ENCODE measurements at places on chromosomes 12 and 14.

- DNase-seq, result no peak
Observed at GRCh38 chr12:109952160-109952858, 43.9 kb downstream of the GIT2 start.

- DNase-seq, result no peak
Observed at GRCh38 chr14:38168416-38168815, 39.3 kb upstream of the SSTR1 start.

- DNase-seq, result no peak
Observed at GRCh38 chr12:112130441-112130998, 5.2 kb downstream of the TRAFD1 start.

DNA sequence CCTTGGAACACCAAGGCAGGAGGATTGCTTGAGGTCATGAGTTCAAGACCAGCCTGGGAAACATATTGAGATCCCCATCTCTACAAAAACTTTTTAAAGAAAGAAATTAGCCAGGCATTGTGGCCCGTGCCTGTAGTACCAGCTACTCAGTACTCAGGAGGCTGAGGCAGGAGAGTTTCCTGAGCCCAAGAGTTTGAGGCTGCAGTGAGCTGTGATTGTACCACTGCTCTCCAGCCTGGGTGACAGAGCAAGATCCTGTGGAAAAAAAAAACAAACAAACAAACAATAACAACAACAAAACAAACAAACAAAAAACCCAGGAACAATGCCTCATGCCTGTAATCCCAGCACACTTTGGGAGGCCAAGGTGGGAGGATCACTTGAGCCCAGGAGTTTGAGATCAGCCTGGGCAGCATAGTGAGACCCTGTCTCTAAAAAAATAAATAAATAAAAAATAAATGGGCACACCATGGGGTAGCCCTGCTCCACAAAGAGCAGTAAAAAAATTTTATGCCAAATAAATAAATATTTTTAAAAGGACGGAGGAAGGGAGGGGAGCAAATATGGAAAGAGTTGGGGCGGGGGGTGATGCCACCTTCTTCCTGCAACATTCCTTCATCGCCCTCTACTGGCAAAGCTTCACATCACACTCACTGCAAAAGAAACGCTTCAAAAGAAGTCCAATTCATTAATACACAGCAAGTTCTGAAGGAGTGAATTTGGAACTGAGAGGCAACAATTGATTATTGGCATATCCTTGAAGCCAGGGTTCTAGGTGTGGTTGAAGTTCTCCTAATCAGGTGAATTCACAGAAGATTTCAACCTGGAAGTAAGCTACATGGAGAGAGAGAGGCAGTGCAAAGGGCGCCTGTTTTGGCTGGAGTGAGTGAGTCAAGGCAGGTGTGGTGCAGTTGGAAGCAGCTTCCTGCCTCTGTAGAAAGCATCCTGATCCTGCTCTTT lies 8.8 kb upstream of the GNPTAB start:
- DNase-seq, result no peak

DNA sequence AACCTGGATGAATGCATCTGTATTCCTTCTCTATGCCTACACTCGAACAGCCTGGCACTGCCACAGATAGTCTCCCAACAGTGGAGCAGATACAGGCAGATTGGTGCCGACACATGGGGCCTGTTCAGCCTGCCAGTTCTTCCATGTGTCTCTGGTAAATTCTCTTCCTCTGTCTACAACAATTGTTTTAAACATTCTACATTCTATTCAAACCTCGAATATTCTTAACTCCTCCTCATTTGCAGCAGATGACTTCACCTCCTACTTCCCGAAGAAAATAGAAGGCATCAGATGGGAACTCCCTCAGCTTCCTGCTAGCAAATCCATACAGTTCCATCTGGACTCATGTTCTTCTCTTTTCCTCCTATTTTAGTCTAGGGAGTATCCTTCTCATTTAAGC lies 43.1 kb upstream of the OTOGL start:
- no peak for DNase-seq

- DNase-seq, result peak; percentile 52
Observed at GRCh38 chr12:2212971-2213869, 160.4 kb downstream of the CACNA1C start.

DNA sequence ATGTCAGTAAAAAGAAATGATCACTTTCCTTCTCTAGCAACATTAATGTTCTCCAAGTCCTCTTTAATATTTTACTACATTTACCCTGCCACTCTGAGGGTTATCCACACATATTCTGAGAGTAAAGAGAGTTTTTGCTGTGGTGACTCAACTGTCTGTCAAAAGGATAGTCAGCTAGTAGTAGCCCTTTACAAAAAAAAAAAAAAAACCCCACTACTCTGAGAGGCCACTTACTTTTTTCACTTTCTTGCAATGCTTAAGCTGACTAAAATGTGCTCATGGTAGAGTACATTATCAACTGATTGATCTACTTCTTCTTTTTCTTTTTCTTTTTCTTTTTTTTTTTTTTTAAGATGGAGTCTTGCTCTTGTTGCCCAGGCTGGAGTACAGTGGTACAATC lies 27.6 kb upstream of the PPM1A start:
- DNase-seq, result no peak

- no peak for DNase-seq
Observed at GRCh38 chr12:12366701-12367481, 10.0 kb downstream of the BORCS5 start.

DNA sequence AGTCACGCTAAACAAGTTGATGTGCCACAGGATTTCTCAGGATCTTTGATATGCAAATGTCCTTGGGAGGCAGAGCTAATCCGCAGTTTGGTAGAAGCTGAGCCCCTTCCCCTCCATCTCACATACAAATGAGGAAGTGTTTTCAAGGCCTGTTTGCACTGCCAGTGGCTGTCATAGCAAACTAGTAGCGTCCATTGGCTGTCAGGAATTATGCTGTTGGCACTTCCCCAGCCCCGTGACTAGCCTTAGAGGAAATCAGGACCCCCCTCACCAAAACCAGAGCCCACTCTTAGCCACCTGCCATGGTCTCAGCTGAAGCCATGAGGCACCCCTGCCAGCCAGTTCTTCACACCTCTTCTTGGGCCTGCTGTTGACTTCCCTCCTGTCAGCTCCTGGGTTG lies 253.9 kb downstream of the CACNA1C start:
- DNase-seq, result no peak

- no peak for DNase-seq
Observed at GRCh38 chr12:66403746-66404145, 101.5 kb downstream of the HELB start.

DNA sequence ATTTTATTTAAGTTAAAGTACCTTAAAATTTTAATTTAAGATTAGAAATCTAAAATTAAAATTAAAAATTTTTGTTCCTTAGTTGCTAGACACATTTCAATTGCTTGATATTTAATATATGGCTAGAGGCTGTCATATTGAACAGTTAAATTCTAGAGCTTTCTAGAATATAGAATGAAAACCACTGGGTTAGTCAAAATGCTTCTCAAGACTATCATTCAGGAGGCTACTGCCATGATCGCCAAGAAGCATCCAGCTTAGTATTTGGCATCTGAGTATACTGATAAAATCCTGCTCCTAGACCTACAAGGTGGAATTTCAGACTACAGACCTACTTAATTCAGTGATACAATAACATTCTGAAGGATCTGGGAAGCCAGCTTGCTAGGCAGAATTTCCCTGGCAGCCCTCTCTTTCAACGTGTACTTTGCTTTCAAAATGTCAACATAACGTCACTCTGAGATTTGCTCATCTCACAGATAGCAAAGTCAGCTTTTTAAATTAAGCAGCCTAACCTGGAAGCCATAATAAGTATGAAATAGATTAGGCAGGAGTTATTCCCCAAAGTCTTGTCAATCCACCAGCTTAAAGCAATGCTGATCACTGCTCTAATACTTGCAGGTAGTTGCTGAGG lies 525.8 kb downstream of the FSCB start:
- DNase-seq, result no peak

DNA sequence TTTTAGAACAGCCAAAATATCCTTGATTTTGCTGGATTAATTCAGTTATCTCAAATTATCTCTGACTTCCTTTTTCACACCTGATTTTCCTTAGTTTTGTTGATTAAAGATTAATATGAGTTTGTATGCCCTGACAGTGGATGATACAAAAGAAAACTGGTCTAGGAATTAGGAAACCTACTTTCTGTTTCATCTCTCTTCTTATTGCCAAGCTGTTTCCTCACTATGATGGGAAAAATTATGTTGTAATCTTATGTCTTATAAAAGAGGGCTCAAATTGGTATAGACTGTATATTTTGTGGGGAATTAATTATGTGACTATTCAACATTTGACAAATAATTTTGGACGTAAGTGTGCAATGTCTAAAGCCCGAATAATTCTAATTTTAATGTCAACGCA lies 271.6 kb downstream of the FBXL14 start:
- no peak for DNase-seq

GRCh38 chr14:75854111-75854799 lies 127.5 kb downstream of the TGFB3 start:
- no peak for DNase-seq

DNA sequence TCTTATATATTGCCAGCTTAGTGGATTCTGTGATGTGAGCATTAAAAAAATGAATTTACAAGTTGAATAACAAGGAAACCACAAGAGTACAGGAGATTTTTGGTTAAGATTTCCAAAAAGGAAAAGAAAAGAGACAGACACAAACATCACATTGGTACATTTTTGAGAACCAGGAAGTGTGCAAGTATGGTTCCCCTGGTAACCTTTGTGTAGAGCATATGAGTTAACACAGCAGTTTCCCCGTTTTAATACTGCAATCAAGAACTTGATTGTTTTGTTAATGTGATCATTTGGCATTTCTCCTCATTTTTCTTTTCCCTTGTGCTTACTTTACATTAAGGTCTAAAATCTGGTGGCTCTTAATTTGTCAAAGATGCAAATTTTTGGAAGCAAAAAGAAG lies 490.4 kb upstream of the ATP2B1 start:
- no peak for DNase-seq

DNA sequence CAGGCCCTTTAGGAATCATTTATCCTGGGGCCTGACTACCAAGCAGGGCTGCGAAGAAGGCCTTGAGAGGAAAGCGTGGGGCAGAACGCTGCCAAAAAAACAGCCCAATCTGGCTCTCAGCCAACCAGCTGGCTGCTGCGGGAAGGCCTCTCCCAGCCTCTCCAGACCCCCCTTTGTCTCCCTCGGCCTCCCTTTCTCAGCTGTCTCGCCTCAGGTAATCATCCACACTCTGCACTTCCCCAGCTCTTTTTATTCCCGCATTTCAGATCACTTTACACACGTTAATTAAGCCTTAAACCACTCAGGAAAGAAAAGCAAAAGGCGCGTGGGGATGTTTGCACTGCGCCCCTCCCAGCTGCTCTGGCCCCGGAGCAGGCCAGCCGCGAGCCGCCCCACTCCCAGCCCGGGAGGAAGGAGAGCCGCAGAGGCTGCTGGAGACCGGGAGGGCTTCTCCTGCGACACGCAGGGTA lies 208.2 kb upstream of the FOXN3 start:
- peak; percentile 54 for DNase-seq

- no peak for DNase-seq
Observed at GRCh38 chr14:68368850-68369249, 424.0 kb downstream of the ZFP36L1 start.

GRCh38 chr14:76904100-76904739 lies 78.0 kb downstream of the LRRC74A start:
- DNase-seq, result peak; percentile 86

- peak; percentile 93 for DNase-seq
Observed at GRCh38 chr14:50501642-50502041, 30.7 kb downstream of the MAP4K5 start.

GRCh38 chr12:131598717-131599116 lies 112.2 kb upstream of the SFSWAP start:
- no peak for DNase-seq

GRCh38 chr12:92930421-92930820 lies 1.3 kb upstream of the EEA1 start:
- DNase-seq, result no peak

- DNase-seq, result no peak
Observed at GRCh38 chr14:77375973-77376770, 722 bp downstream of the TMED8 start.

- DNase-seq, result no peak
Observed at GRCh38 chr14:63212776-63213500, 8.7 kb downstream of the RHOJ start.

DNA sequence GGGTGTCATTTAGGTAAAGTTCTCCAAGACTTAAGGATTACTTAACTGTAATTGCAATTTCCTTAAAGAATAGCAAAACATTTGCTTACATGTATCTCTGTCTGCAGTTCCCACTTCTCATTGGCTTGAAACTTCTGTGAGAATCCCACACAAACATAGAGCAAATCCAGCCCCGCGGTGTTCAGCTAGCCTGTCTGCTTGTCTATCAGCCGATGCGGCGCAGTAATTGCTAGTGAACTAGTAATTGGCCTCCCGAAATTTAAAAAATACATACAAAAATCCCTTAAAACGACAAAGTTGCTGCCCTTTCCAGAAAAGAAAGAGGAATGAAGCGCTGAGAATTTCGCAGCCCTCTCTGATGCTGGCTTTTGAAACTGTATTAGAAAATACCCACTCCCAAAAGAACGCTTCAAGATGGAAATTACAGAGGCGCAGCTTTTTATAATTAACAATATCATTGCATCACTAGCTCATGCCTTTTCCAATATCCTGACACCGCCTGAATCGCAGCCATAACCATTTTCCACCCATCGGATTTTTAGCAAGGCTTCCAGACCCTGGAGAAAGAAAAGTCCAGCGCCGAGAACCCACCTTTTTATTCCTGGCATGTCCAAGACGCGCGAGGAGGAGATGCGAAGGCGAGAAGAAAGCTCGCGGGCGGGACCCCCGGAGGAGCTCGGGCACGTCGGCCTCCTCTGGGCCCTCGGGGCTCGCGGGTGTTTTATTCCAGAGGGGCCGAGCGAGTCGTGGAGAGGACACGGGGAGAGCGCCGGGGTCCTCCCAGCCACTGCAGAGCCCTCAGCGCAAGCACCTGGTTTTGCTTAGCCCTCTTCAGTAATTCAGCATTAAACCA lies 646 bp downstream of the FBLN5 start:
- peak; percentile 10 for DNase-seq
